Breast epithelium (tissue), 4 donors: ENCODE measurements at places on chromosomes 5 and 9. TPM values are rescaled to one million over a fixed set of nuclear protein-coding genes. Genes with fewer than 3 reads are reported as not detected.

DNA sequence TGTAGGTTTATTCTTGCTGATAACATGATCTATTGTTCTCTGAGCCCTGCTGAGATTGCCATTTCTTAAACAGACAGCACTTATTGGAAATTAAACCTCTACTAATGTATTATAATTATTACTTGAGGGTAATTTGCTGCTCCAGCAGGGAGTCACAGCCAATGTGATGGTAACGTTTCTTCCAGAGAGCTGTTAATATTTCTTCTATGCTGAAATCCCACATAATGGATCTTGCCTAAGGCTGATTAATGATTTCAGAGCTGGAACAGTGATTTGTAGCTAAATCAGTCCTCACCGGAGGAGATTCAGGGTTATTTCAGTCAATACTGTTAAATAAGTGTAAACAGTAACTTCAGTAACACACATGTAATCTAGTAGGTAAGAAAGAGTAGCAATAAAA, 170.1 kb downstream of the CDH12 start:
- DNase-seq: no peak

DNA sequence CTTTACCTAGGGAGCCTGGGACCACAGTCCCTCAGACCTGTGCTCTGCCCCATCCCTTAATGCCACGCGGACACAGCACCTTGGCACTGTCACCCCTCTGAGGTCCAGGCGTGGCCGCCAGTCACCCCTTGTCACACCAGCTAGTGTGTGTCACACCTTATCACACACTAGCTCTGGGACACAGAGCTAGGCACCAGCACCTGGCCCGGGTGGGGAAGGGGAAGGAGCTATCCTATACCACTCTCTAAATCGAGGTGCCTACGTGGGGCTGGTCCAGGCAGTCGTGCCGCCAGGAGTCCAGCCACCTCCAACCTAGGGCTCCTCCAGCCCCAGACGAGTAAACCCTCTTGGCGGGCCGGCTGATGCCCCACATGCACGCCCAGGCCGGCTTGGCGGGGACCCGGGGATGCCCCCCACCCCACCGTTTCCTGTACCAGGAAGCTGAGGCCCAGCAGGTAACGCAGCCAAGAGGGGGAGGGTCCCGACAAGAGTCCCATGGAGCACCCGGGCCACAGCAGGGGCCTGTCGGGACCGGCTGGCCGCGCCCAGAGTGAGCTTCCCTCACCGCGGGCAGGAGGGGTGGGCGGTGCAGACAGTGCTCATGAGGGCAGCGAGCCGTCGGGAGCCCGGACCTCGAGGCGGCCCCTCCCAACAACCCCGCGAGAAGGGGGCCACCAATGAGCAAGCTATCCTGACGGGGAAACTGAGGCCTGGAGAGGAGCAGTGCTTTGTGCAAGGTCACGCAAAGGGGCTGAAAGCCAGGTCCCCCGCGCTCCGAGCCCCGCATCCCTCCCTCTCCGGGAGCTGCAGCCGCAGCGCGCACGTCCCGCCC, 550 bp downstream of the CORO2A start:
- peak; percentile 36 for DNase-seq

GRCh38 chr9:5559659-5560058, 49.3 kb downstream of the PDCD1LG2 start:
- DNase-seq: no peak

DPYSL3 gene
- total RNA-seq: 34.7 TPM

GRCh38 chr5:139177809-139178588, 20.2 kb downstream of the SIL1 start:
- DNase-seq: peak; percentile 80

GRCh38 chr9:131253891-131254491, 22.3 kb downstream of the FAM78A start:
- DNase-seq: no peak

GRCh38 chr5:72093217-72093616, 14.1 kb upstream of the MAP1B start:
- DNase-seq: no peak

GRCh38 chr5:43078956-43079355, 38.8 kb upstream of the ANXA2R start:
- DNase-seq: no peak

PTGDS gene
- total RNA-seq: 48.2 TPM

DNA sequence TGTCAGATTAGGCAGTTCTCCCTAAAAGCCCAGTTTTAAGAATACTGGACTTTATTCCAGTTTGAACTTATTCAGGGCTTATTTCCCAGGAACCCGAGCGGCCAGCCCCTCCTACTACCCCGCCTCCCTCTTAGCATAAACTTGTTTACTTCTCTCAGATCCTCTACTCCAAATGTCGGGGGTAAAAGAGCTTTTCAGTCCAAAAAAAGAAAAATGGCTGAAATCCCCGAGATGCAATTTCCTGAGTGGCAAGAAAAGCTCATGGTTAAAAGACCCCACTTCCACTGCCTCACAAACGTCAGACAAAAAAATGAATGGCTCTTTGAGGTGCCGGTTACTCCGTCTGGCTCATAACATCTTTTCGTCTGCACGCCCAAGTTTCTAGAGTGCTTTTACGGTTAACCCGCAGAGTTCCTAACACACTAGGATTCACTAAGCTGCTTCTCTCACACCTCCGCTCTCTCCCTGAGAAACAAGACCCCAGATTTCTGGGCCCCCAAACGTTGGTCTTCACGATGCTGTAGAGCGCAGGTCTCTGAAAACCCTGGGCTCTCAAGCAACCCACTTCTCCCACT, 402 bp downstream of the BRD8 start:
- no peak for DNase-seq

DNA sequence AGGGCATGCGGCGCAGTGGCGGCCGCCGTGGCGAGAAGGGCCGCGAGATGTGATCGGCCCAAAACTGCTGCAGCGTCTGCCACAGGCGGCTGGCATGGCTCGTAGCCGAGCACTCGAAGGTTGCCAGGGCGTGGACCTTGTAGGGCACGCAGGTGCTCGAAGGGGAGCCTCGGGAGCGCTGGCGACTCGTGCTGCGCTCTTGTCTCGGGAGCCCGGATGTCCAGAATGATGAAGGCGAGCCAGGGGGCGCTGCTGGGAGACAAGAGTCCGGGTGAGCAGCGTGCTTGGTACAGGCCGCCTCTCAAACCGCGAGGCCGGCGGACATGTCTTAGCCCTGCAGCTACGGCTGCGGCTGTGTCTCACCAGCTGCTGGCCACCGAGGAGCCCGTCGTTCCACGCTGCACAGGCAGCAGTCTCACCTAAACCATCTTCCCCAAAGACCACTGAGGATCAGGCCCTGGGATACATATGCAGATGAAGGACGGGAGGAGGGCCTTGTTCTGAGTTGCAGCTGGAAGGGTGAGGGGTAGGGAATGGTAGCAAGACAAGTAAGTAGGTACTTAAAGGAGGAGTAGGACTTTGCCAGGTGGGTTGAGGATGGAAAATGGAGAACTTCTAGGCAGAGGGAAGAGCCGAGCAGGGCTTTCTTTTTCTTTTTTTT, 1.7 kb downstream of the CBY3 start:
- DNase-seq: peak; percentile 77

- DNase-seq: no peak
Measured at GRCh38 chr9:37999588-38000189, 69.3 kb downstream of the SHB start.

GRCh38 chr5:86864051-86864450, 246.3 kb downstream of the COX7C start:
- no peak for DNase-seq

GRCh38 chr5:39854771-39855410, 430.1 kb upstream of the DAB2 start:
- no peak for DNase-seq

GRCh38 chr5:68333649-68334552, 118.3 kb downstream of the PIK3R1 start:
- no peak for DNase-seq

SPATA31D4 gene
- not detected for total RNA-seq

DNA sequence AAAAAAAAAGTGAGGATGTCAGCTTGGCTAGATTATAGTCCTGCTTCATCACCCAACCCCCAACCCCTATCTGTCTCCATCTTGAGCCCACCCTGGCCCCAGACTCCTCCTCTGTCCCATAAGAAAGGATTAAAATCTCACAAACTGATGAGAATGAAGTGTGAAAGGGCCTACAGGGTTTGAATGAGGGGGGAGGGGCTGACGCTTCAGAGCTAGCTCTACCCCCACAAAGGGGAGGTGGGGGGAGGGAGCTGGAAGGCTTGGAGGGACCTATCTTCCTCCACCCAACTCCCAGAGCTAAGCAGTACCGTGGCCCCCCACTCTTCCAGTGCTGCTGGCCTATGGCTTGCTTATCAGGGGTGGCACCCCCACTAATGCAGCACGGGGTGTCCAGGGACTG, 43.7 kb upstream of the HAND1 start:
- no peak for DNase-seq

DNA sequence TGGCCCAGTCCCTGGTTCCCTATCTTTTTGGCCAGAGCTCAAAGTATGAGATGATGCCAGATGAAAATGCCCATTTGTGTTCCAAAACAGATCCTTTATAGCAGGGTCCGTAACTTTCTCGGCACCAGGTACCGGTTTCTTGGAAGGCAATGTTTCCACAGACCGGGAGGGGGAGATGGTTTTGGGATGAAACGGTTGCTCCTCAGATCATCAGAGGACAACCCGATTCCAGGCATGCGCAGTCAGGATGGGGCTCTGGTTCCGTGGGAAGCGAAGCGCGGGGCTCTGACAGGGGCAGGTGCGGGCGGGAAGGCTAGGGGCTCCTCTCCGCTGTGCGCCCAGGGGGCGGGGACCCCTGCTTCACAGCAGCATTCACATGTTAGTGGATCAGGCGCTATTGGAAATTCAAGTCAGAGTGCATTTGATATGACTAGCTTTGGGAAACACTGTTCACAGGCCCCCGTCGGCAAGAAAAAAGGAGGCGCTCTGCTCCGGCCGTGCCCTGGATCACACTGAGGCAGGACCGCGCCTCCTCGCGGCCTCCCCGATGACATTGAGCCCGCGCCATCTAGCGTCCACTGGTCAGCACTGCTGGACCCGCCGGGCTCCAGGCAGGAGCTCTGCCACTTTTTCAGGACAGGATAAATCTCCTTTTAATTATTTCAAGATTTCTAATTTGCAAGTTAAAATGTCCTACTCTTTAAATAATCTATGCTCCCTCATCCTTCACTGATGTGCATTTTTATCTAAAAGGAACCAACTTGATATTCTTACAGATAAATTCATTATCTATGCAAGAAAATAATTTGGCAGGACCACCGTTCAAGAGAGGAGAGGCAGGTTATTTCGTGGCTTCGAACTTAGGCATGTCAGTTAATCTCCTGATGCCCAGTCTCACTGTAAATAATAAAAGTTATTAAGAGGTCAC, 190.0 kb downstream of the FANCC start:
- DNase-seq: peak; percentile 90

TMEM252 gene
- not detected for total RNA-seq

DNA sequence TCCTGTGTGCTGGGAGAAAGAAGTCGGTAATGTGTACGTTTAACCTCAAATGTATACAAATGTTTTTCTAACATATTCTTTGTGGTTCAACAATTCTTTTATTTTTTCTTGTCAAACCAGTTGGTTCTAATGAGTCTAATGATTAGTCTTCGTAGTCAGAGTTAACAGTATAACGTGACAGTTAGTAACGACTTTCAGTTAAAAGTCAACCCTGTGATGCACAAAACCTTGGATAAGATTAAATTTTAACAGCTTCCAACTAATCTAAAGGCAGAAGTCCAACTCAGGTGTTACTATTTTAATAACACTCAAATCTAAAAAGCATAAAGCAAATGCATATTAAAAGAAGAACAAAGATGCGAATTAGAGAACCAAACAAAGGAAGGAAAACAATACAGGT, 47.0 kb downstream of the SEMA6A start:
- no peak for DNase-seq

DNA sequence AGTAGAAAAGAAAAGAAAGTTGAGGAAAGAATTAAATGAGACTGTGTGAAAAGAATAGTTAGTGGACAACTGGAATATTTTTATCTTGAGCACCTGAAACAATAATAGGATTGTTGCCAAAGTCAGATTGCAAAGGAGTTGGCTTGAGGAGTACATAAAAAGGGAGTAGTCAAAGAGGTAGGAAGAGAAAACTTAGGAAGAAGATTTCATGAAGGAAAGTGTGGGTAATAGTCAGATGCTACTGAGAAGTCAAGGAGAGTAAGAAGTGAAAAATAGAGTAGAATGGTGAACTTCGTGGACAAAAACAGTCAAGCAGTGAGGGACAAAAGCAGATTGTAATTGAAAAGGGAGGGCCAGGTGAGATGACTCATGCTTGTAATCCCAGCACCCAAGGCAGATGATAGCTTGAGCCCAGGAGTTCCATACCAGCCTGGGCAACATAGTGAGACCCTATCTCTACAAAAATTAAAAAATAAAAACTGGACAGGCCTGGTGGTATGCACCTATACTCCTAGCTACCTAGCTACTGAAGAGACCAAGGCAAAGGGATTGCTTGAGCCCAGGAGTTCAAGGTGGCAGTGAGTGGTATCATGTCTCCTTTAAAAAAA, 178.9 kb downstream of the NIPBL start:
- no peak for DNase-seq
